ENCODE measurements at places on chromosomes 6 and 20. TPM values are rescaled to one million over a fixed set of nuclear protein-coding genes. Genes with fewer than 3 reads are reported as not detected.

Gene PAX1
- not detected for total RNA-seq

DNA sequence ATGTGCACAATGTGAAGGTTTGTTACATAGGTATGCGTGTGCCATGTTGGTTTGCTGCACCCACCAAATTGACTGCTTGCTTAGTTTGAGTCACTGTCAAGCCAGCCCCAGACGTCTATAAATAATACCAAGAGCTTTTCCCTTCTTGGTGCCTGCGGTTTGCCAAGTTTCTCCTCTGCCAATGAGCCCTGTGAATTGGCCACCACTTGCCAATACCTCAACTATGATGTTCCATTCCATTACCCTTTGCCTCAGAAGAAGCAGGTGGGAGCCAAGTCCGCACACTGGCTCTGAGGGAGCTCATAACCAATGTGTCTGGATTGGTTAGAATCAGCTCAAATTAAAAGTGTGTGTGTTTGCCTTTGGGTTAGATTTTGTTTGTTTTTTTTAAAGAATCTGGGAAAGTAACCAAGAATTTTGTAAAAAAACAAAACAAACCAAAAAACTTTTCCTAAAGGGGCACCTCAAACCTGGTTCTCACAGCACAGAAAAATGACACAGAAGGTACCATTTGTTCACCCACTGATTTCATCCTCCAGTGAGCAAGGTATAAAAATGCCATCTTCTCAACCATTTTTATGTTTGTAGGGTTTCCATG is 244.7 kb upstream of the PRND start:
- no peak for DNase-seq

DNA sequence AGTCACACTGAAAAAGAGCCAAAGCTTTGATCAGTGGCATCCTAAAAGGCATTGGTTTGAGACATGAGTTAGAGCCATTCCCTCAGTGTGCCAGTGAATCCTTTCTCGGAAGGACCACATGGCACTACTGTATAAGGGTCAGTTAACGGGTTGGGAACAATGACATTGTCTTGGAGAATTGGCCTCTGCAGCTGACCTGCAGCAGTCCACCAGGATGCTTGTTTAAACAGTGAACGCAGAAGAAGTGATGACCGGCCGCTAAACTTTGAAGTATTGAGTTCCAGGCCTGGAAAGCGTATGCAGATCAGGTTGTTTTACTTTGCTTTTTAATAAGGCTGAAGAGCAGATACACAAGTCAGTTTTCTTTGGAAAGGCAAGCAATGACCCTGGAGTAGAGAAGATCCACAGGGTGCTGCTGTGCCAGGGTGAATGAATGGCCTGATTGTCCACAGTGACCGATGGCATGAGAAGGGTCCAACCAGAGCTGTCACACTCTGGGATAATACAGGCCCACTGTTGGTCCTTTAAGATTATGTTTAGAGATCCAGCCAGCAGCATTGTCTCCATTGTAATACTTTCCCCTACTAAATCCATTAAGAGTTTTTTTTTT is 57.8 kb downstream of the GMPR start:
- DNase-seq, result no peak

GRCh38 chr20:5211803-5212714 is 85.3 kb downstream of the CDS2 start:
- no peak for DNase-seq

GRCh38 chr6:42175860-42176259 is 2.7 kb downstream of the GUCA1A start:
- peak; percentile 42 for DNase-seq

DNA sequence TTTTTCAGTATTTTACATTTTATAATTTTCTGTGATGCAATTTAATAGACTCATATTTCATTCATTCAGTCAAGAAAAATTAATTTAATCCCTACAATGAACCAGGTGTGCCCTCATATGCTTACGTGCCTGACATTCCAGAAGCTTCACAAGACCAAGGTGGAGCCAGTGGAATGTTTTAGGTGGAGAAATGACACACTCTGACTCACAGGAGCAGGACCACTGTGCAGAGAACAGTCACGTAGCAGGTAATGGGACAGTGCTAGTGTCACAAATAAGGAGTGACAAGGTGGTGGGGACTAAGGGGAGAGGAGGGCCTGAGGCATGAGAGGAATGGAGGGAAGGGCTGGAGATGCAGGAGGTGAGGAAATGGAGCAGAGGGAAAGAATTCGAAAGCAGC is 37.0 kb upstream of the HLA-G start:
- no peak for DNase-seq

DNA sequence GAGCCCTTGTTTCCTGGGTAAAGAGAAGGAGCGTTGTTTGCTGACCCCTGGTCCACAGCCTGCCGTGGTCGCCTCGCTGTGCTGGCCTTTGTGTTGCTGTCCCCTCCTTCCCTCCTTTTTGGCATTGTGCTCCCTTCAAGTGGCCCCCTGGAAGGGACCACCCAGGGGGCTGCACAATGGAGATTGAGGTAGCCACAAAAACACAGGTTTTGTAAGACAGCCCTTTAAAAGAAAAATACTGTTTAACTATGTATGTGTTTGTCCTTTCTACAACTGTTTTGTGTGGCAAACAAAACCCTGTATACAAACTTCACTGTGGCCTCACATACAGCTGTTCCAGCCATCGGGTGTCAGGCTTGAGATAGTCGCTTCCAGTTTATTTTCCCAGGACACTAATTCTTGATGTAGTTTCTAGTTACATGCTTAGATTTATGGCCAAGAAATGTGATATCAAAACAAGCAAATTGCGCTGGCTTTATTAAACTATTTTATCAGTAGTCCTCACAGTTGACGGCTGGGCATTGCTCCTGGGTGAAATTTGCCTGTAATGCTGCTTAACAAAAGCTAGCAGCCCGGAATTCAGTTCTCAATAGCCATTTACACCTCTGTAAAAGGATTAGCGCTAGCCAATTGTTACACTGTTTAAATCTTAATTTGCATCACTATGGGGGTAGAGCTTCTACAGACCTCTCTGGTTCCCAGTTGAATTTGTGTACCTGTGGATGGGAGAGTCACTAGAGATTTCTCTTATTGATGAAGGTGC is 64.1 kb downstream of the KIZ start:
- DNase-seq, result peak; percentile 51
